Thoracic aorta (tissue), 2 donors: ENCODE measurements at places on chromosomes 2 and 18. TPM values are rescaled to one million over a fixed set of nuclear protein-coding genes. Genes with fewer than 3 reads are reported as not detected.

- DNase-seq = no peak
These were observed 50.1 kb upstream of the MYCN start for GRCh38 chr2:15890124-15890754.

DNA sequence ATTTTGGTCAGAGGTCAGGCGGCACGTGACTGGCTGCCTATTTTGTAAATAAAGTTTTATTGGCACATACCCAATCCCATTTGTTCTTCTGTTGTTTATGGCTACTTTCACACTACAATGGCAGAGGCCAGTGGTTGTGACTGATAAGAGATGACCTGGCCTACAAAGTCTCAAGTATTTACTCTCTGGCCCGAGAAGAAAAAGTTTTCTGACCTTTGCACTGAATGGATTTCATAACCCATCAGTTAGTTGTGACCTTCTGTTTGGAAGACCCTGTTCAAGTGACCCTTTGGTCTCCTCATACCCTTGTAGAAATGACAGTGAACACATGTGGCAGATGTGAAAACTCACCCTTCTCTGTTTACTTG, 121.4 kb upstream of the MGAT5 start:
- no peak for DNase-seq

DNA sequence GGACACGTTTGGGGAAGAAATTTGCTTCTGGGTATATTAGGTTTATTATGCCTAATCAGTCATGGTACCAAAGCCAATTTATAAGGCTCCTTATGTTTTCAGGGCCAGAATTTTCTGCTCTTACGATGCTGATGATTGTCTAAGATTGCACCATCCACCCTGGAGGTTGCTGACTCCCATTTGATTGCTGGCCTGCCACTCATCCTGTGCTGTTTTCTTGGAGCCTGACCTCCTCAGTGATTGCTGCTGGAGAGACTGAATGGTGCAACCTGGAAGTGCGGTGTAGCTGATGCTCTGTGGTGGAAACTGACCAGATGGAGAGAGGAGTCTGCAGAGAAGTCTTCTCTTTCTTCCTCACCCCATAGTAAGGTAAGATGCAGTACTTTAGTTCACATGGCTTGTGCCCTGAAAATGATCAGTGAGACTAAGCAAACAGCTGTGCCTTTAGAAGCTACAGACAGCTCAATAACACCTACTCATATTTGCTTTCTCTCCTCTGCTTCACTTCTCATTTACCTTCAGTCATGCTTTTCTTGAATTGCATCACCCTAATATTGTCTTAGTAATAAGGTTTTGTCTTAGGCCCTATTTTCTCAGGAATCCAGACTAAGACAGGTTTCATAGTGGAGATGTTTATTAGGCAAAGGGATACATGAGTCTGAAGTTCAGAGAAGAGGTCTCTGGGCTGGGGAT, 17.4 kb downstream of the ZNF24 start:
- DNase-seq = no peak

DNA sequence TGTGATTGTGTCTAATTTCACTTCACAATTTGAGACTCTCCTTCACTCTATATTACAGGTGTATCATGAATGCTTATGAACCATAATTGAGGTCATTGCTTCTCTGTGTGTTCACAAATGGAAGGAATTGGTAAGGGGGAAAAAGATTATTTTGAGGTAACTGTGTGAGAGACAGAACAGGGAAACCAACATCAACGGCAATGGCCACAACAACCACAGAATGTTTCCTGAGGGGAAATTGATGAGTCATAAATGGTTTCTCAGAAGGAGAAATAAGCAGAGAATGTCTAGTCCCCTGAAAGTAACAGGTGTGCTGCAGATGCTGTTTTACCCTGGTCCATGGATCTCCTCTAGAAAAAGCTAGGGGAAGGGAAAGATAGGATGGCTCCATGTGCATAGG, 361.2 kb upstream of the GALNT5 start:
- DNase-seq = no peak

The MC2R gene
- not detected for total RNA-seq

DNA sequence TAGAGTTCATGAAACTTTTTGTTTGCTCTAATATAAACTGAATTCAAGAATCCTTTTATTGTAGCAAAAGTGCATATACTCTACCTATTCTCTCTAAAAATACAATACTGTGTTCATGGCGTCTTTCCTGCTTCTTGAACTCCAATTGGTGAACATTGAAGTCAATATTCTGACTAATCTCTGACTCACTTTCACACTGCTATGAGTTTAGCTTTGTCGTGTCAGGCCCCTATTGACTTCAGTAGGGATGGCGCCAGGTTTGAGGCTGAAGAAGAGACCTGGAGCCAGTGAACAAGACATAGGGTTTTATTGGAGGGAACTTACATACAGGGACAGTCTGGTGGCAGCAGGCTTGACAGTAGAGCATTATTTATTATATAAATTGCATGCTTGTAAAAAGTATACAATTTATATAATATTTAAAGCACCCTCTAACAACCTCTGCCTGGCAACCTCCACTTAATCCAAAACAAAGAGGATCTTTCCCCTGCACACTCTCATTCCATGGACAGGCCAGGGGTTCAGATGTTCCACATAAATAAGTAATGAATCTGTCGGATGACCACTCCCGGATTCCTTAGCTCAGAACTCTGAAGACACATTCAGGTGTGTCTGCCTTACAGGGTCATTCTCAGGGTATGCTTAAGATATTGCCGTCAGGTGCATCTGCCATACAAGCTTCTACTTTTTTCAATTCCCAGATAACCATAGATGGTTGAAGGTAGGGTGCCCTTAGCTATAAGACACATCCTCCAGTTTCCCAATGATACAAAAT, 141.0 kb downstream of the CERS6 start:
- DNase-seq = no peak
